ENCODE measurements at places on chromosomes 7 and 10.

- DNase-seq = no peak
Observed at GRCh38 chr10:9342885-9343570, 1288.5 kb downstream of the GATA3 start.

GRCh38 chr7:87735360-87735759 lies 107.2 kb downstream of the RUNDC3B start:
- DNase-seq = no peak

GRCh38 chr7:94057955-94058354 lies 53.8 kb upstream of the BET1 start:
- no peak for DNase-seq

GRCh38 chr7:137360087-137360679 lies 16.6 kb upstream of the PTN start:
- no peak for DNase-seq

- no peak for DNase-seq
Observed at GRCh38 chr7:105643851-105644250, 62.6 kb upstream of the EFCAB10 start.

GRCh38 chr10:129968020-129968852 lies 4.2 kb upstream of the EBF3 start:
- DNase-seq = no peak

- DNase-seq = no peak
Observed at GRCh38 chr10:32059472-32059871, 3.2 kb upstream of the KIF5B start.

GRCh38 chr10:1293157-1293556 lies 237.0 kb downstream of the WDR37 start:
- no peak for DNase-seq

DNA sequence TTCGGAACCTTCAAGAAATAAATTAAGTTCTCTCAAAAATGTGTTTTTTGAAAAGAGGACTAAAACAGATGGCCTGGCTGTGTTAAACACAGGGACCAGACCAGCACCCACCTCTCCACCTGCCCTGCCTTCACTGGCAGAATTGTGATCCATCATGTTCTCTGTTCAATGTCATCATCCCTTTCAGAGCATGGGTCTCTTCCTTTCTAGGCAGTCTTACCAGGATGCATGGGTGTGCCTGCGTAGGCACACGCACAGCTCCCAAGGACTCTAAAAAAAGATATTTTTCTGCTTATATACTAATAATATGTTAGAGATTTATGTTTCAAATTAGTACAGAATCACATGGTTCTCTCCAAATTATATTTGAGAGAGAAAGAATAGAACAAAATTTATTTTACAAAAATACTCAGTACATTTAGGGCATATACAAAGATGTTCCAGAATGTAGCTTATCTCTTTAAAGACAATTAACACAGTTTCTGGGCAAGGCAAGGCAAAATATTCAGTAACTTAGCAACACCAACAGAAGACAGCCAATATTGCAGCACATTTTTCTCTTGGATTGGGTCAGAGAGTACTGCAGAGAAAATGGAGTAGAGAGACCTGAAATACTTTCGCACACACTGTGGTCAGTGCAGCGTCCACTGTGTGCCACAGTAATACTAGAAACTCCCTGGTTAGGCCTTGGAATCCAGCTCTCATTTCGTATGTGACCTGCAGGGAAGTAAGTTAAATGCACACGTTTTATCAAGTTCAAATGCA lies 52.8 kb downstream of the EGFR start:
- DNase-seq = no peak

- no peak for DNase-seq
Observed at GRCh38 chr7:69871886-69872569, 273.8 kb downstream of the AUTS2 start.

GRCh38 chr7:119545118-119545517 lies 727.9 kb upstream of the KCND2 start:
- no peak for DNase-seq

- no peak for DNase-seq
Observed at GRCh38 chr10:58444321-58444720, 59.1 kb downstream of the TFAM start.

DNA sequence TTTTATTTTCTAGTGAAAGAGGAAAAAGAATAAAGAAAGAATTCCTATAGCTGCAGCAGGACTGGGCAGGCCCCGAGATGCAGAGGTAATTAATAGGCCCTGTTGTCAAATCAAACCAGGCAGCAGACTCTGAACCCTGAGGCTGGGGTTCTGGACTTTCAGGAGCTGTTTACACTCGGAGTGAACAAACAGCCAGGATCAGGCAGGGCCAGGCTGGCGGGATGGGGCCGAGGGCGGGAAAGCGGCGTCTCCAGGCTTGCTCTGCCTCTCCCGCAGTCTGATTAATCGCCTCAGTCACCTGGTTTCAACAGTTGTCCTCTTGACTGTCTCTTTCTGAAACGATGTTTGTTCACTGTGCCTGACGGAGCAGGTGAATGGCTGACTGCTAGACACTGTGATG lies 675.4 kb upstream of the FOXK1 start:
- DNase-seq = no peak

GRCh38 chr7:29989257-29989995 lies at the start of gene SCRN1:
TSS of gene SCRN1 (minus strand) at chr7:29989801. CDS start at chr7:29969067, 20,734 bp downstream.
- DNase-seq = no peak

- no peak for DNase-seq
Observed at GRCh38 chr10:72818076-72818475, 75.5 kb upstream of the OIT3 start.

DNA sequence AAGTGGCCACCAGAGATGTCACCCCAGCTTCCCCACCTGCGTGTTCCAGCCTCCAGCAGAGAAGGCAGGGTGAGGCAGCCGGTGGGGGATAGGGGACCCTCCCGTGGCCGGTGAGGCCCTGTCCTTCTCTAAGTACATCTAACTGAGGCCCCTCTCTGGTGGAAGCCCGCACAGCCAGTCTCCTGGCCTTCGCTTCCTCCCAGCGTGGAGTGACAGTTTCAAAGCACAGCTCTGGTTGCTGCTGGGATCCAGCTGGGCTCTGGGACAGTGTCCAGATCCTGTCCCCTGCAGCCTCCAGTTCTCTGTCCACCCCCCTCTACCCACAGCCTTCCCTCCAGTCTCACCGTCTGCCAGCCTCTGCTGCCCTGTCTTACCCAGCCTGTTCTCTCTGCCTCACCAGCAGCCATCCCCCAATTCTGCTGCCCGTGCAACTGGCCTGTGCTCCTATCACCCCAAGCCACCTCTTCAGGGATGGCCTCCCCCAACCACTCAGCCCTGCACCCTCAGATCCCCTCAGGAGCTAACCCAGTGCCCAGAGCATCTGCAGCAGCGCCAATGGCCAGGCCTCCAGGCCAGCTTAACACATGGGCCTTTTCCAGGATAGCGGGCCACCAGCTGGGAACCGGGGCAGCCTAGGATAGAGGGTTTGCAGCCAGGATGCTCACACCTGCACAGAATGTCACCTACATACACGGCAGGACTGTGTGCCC lies 16.3 kb upstream of the SH2B2 start:
- DNase-seq = no peak

DNA sequence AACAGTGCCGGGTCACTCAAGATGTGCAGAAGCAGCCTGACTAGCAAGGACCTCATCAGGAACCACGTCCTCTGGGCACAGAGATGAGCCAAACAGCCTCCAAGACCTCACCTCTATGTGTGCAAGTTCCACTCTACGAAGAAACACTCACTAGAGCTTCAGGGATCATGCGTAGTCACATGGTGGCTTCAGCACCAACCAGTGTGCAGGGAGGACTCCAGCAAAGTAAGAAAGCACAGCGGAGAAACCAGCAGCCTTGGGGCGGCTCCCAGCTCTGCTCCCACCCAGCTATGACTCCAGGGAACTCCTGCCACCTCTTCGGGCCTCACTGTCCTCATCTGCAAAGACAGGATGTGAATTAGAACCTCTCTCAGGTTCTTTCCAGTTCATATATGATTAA lies 58.2 kb downstream of the SLIT1 start:
- DNase-seq = no peak

DNA sequence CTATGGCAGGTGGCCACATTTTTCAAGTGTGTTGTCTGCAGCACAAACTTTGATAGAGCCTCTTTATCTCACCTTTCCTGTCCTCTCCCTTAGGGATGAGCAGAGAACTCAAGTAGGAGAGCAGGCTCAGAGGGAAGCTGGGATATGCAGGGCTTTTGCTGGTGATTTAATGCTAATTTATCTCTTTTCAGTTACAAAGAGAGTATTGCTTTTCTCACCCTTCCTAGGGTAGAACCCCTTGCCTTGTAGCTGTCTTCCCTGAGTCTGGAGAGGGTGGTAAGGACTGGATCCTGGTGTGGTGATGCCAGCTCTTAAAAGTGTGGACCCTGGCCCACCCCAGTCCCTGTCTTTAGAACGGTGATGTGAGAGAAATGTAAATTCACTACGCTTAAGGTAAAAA lies 1061.4 kb downstream of the TYW1 start:
- DNase-seq = no peak

DNA sequence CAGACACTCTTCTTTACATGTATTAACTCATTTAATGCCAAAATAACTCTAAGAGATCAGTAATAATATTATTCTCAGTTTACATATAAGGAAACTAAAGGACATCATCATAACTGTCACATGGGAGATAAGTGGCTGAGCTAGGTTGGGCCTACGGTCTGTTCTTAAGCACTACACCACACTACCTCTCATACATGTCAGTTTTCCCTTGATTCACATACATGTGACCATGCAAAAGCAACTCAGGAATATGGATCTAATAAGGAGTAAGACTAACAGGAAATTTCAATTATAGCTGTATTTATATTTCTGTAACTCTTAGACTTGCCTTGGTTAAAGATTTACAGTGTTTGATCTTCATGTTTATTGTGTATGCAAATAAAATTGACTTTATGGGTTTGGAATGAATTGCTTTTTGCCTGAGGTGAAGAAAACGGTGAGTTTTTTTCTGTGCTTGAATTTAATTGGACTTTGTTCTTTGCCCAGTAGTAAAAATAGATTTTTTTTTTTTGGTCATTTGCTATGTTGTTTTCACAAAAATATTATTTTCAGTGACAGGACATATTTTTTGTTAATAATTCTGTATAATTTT lies 69.7 kb downstream of the CYP51A1 start:
- no peak for DNase-seq

DNA sequence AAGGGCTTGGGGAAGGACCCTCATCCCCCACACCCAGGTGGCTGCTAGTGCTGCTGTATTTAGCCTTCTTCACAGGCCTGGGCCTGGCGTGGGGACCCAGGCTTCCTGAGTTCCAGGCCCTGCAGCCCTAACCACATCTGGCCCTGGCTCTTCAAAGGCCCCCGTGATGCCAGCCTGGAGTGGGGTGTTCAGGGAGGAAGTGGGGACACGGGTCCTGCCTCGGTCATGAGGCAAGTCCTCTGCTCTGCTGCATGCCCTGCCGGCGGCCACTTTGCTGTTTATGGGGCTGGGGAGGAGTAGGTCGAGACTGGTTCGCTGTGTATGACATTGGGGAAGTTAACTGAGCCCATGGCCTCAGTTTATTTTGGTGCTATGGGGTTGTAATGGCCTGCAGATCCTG lies 8.5 kb upstream of the AQP1 start:
- no peak for DNase-seq

DNA sequence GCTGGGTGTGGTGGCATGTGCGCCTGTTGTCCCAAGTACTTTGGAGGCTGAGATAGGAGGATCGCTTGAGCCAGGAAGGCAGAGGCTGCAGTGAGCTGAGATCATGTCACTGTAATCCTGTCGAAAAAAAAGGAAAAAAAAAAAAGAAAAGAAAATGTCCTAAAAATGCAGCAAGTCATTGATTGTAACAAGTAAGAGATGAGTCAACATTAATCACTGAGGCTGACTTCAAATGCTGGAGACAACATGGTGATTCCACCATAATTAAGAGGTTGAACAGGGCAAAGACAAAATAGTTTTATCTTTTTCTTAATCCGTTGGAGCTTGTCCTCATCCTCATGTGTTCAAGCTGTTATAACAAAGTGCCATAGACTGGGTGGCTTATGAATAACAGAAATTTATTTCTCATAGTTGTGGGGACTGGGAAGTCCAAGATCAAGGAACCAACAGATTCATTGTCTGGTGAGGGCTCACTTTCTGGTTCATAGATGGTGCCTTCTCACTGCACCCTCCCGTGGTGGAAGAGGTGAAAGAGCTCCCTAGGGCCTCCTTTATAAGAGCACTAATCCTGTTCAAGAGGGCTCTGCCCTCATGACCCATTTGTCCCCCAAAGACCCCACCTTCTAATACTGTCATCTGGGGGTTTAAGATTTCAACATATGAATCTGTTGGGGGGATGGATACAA lies 60.3 kb downstream of the TBXAS1 start:
- DNase-seq = no peak

GRCh38 chr7:135200821-135201331 lies 10.4 kb downstream of the WDR91 start:
- no peak for DNase-seq

DNA sequence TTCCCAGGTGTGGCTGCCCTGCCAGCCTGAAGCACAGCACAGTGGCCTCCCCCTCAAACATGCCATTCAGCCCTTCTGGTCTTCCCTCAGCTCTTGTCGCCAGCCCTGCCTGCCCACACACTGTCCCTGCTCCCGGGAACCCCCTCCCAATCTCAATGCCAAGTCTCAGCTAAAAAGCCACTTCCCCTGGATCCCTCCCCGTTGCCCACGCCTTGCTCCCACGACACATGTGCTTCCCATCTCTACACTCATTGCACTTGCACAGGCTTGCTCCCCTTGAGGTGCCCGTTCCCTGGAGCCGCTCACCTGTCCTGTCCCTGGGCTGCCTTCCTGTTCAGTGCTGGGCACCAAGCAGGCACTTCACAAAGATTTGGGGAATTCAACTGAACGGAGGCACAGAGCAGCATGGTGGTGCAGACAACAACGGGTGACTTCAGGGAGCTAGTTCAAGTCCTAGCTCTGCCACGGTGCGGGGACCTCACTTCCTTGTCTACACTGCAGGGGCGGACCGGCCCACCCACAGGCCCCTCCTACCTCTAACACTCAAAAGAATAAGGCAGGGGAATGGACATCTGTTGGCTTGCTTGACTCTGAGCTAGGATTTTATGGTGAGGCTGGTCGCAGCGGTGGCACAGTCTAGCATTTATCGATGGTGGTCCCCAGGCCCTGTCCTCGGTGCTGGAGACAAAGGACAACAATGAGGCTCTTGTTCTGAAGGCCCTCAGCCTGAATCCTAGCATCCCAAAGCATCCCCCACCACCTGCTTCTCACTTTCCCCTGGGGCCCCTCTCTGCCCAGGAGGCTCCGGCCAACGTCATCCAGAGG lies 18.4 kb downstream of the RGS10 start:
- DNase-seq = no peak

DNA sequence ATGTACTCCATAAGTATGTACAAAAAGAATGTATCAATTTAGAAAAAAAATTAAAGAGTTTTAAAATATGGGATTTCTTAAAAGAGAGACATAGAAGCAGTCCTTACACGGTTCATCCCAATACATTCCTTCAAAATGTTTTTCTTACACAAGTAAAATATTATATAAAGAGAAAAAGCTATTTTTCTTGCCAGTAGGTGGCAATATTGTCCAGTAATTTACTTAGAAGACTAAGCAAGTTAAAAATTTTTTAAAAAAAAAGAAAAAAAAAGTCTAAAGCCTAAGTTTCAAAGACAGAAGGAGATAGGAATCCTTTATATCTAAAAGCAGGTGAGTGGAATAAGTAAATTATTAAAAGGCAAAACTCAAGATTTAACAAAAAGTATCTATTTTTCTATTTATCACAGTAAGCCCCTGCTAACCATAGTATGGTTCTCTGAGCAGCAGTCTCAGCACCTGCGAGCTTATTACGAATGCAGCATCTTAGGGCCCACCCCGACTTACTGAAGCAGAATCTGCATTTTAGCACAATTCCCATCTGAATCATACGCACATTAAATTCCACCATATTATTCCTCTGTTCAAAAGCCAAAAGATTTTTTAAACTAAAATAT lies 240.6 kb downstream of the DGKI start:
- no peak for DNase-seq

- no peak for DNase-seq
Observed at GRCh38 chr7:118745927-118746326, 521.4 kb downstream of the ANKRD7 start.
